Pancreas (tissue), 10 donors: ENCODE measurements at places on chromosomes 3 and 15.
A peak's percentile ranks its signal among the peaks of the same experiment; 100 is the strongest.

GRCh38 chr3:102570511-102570910 is 135.7 kb downstream of the ZPLD1 start:
- DNase-seq = no peak

- no peak for DNase-seq
These were observed 53.9 kb upstream of the PCSK6 start for GRCh38 chr15:101543431-101543830.

DNA sequence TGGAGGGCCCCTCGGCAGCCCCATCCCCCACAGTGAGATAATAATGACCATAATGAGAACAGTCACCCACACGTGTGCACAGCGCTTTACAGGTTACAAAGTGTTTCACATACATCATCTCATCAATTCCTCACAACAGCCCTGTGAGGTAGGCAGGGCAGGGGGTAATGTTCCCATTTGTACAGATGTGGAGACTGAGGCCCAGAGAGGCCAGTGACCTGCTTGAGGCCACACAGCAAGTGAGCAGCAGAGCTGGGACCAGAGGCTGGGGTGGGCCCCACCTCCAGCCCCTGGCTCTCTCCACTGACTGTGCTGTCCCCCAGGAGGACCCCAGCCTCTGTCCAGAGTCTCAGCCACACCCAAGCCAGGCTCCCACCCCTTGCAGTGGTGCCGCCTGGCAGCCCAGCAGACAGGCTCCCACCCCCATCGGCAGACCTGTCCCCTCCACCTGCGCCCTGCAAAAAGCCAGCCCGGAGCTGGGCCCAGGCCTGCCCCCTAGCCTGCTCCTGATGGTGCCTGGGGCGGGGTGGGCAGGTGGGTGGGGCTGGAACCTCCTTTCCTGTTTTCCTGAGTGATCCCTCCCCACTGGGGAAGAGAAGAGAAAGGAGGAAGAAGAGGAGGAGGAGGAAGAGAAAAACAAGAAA is 19.6 kb downstream of the LINGO1 start:
- DNase-seq = no peak

GRCh38 chr15:85490856-85491255 is 110.5 kb downstream of the AKAP13 start:
- DNase-seq = no peak

- no peak for DNase-seq
These were observed 91.7 kb upstream of the PRICKLE2 start for GRCh38 chr3:64316971-64317370.

DNA sequence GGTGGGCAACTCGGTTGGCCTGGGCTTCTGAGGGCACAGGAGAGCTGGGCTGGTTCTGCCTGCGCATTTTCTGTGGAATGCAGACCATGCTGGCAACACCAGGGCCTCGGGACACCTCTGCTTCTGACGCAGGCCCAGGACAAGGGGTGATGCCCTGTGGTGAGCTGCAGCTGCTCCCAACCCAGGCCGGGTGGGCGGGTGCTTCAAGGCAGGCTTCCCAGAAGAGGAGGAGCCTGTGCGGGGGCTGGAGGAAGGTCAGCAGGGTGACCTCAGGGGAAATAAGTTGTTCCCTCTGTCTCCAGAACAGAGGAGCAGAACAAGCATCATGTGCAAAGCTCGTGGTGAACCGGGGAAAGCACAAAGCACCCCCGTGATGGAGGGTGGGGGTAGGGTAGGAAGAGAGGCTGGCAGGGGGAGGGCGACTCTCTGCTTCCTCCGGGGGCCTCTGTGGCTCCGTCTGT is 11.0 kb upstream of the PLXNA1 start:
- peak; percentile 75 for DNase-seq

DNA sequence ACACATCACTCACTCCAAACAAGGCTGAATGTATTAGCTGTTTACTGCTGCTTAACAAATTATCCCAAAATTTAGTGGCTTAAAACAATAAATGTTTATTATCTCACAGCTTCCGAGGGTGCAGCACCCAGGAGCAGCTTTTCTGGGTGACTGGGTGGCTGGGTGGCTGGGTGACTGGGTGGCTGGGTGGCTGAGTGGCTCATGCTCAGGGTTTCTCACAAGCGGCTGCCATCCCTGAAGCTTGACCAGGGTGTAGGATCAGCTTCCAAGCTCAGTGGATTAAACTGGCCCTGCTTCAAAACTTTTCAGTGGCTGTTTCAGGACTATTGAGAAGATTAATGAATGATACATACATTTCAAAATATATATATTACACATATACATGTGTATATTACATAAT is 2.3 kb upstream of the CYP11A1 start:
- DNase-seq = no peak

- no peak for DNase-seq
These were observed 67.6 kb downstream of the SSUH2 start for GRCh38 chr3:8576841-8577571.

DNA sequence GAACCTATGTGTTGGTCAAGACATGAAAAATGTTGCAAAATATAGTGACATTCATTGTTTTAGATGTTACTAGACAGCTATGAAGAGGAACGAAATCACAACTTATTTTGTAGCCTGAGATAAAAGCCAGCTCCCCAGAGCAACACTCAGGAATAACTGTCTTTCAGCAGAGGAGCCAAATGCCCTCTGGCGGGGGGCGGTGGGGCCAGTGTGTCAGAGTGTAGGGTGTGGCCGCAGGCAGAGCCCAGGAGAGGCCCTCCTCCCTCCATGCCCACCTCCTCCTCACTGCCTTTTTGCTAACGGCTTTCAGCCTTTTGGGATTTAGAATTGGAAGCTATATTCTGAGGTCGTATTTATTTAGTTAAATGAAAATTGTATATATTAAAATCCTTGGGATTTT is 16.9 kb downstream of the APOD start:
- DNase-seq = no peak

DNA sequence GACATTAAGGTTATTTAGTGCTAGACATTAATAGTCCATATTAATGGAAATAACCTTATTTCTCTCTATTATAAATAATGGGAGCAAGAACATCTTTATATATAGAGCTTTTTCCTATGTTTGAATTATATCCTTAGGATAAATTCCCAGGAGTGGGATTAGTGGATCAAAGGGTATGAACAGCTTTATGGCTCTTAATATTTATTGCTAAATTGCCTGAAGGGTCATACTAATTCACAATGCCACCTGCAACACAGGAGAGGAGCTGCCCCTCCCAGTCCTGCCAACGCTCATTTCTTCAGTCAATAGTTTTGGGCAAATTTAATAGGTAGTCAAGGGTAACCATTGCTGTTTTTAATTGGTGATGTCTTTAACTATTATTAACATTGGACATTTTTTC is 48.9 kb upstream of the POLR2M start:
- DNase-seq = no peak

GRCh38 chr3:186176373-186176990 is 67.6 kb upstream of the ETV5 start:
- DNase-seq = no peak

GRCh38 chr3:47855461-47856383 is 52.8 kb downstream of the DHX30 start:
- no peak for DNase-seq

DNA sequence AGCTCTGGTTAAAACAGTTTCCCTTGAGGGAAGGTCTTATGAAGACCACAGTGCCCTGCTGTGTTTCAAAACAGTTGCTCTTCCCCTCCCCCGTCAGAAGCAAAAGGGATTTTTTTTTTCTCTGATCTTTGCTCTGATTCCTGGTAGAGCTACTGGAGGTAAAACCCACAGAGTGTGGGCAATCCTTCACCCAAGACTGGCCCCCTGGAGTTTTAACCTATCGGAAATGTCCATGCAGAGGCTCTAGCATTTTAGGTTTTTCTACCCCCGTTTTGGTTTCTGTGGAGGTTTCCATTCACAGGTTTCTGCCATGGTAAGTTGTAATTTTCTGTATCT is 27.7 kb downstream of the GRM2 start:
- no peak for DNase-seq

- no peak for DNase-seq
These were observed 71.9 kb upstream of the CHL1 start for GRCh38 chr3:124557-125179.
